ENCODE measurements at places on chromosomes 11 and 22.

DNA sequence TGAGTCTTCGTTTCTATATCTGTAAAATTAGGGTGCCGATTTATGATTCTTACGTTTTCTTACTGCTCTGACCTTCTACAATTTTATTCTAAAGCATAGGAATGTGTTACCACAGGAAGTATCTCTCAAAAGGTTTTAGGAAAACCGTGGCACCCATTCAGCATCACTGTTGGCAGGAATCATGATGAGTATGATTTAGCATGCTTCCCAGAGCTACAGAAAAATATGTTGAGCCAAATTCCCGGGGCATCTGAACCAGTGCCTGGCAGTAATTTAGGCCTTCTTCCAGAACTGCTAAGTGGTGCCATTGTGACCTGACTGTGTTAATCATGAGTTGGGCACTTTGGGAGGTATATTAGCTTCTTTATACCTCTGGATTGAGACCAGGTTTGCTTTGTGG, 605.0 kb upstream of the RAG2 start:
- DNase-seq = no peak

DNA sequence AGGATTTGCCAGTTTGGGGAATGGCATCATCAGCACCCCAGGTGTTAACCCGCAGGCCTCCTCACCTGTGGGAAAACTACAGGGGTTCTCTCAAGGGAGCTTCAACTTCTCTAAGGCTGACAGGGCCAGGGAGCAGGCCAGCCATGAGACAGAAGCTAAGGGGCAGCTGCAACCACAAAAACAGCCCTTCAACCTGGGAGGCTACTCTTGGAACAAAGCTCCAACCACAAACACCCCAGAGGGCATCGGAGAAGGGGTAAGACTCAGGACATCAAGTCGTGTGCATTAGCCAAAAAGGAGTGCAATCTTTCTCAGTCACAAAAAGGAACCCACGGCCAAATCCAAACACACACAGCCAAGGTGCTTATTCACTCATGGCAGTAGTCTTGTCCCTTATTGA, 103.0 kb downstream of the PLEKHA7 start:
- DNase-seq = no peak

DNA sequence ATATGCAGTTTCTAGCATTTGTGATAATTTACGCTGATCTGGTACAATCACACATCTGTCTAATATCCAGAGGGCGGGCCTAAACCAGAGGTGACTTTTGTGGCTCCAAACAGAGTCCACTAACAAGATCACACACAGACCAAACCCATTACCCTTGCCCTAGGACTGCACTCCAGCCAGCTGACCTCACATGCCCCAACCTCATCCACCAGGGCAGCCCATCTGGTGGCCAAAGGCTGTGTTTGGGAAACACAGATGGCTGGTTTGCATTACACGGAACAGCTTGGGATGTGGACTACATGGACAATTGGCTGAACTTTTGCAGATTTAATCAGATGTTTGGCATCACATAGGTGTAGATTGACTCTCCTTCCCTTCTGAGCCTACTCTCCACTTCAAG, 228.2 kb downstream of the GRIK4 start:
- no peak for DNase-seq

GRCh38 chr11:129779342-129779741, 36.3 kb upstream of the TMEM45B start:
- no peak for DNase-seq

DNA sequence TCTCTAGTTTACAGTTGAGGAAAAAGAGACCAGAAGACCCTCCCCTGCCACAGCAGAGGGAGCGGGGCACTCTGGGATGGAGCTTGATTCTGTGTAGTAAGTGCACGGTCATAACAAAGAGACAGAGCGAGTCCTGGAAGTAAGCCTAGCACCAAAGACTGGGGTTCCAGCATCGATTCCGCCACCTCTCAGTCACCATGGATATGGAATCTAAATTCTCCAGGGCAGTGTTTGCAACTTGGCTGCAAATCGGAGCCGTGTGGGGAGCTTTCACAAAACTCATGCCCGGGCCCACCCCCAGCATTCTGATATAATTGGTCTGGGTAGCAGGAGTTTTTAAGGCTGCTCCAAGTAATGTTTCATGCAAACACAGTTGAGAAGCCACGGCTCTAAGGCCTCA, 129.5 kb upstream of the OPCML start:
- no peak for DNase-seq

GRCh38 chr11:113584371-113584770, 109.2 kb upstream of the DRD2 start:
- no peak for DNase-seq

GRCh38 chr11:22539821-22540256, 85.8 kb downstream of the FANCF start:
- DNase-seq = no peak

- no peak for DNase-seq
Measured at GRCh38 chr11:102268985-102269470, 48.3 kb upstream of the BIRC3 start.
